Tongue (tissue), 3 donors: ENCODE measurements at places on chromosomes 6 and 20. TPM values are rescaled to one million over a fixed set of nuclear protein-coding genes. Genes with fewer than 3 reads are reported as not detected.

GRCh38 chr6:145015739-145016558, 719.4 kb downstream of the EPM2A start:
- no peak for DNase-seq

DNA sequence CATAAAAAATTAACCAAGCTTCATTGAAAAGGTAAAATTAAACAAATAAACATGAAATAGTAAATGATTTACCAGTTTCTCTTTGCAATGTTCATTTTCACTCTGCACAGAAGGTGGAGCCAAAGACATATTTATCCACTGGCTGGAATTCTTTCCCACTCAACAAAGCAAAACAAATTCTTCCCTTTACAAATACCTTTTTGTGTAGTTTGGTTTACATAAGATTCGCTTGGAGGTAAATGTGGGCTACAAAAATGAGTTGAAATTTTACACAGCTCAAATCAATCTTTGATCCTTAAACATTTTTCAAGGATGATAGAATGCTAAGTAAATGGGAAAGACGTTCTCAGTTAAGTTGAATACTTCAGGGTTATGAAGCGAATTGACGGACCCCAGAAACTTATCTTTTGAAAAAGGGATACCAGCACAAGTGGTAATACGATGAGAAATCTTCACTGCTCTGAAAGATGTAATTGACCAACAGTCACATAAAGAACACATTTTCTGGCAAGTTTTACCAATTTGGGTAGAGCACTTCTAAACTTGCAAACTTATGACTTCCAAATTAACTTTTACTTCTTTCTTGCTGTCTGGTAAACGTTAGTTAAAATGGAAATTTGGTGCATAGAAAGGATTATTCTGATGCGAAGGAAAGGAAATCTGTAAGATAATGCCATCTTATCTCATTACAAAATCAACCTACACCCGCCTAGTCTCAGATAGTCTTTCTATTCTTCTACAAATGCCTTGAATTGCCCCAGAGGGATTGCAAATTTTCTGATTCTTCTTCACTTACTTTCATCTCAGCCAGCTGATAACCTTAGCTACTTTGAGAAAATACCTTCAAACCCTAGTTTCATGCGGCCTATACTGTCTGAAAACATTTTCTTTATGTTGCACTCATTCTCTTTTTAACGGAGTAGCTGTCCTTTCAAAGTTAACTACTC, 4.7 kb upstream of the GJA1 start:
- peak; percentile 82 for DNase-seq

GRCh38 chr6:22027040-22027725, 269.7 kb downstream of the PRL start:
- no peak for DNase-seq

DNA sequence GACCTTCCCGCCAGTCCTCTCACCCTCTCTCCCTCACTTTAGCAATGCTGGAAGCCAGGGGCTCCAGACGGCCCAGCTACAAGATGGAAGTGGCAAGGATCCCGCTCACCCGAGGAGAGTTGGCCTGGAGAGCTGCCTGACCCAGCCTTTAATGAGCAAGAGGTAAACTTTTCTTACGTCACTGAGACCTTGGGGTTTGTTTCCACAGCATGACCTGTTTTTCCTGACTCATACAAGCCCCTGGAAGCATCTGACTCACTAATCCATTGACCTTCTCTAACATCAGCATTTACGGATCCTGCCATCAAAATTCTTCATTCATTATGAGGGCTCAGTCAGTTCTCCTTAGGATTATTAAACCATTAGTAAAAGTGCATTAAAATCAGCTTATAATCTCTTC, 120.4 kb downstream of the MYLK4 start:
- no peak for DNase-seq

GRCh38 chr6:116165596-116165995, 39.7 kb upstream of the COL10A1 start:
- DNase-seq, result no peak

Gene NXT1
- total RNA-seq, result 21.1 TPM

DNA sequence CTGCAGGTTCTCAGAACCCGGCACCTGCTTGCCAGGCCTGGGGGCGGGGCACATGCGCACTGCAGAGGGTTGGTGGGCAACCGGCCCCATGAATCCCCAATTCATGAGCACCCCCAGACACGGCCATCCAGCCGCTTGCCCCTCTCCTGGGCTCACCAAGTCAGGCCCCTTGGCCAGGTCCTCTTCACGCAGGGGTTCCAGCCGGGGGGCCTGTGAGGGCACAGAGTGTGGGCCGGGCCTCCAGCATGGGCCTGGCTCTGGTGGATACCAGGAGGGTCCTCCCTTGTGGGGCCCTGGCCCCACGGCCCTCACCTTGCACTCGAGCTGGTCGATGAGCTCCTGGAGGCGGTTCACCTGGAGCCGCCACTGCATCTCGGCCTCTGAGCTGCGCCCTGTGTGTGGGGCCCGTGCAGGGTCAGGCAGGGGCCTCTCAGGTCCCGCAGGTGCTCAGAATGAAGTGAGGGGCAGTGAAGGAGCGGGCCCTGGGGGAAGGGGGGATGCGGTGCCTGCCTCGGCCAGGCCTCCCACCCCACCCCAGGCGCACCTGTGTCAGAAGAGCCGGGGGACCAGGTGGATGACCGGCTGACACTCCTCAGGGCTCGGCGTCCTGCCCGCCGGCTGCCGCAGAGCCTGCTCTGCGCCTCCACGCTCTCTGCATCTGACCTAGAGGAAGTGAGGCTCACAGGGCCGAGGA, 2.6 kb upstream of the C20orf144 start:
- no peak for DNase-seq

DNA sequence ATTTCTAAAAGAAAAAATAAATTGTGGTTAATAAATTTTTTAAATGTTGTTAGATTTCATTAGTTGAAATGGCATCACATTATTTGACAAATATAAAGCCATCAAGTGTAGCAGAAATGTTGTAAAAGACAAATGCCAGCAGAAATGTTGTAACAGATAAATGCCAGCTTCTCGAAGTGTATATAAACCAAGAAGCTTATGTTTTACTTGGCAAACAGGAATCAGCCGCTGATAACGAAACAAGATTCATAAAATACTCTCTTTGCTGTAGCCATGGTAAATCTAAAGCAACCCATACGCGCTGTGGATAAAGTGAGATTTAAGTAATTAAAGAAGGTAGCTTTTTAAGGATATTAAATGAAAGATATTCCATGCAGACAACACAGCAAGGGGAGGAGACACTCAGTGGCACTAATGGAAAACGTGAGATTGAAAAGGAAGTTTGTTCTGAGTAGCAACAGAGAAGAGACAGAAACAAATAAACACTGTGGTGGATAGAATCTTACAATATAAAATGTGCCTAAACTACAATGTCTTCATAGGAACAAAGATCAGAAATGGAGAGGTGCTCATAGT, 29.6 kb downstream of the BTBD9 start:
- DNase-seq, result peak; percentile 1

DNA sequence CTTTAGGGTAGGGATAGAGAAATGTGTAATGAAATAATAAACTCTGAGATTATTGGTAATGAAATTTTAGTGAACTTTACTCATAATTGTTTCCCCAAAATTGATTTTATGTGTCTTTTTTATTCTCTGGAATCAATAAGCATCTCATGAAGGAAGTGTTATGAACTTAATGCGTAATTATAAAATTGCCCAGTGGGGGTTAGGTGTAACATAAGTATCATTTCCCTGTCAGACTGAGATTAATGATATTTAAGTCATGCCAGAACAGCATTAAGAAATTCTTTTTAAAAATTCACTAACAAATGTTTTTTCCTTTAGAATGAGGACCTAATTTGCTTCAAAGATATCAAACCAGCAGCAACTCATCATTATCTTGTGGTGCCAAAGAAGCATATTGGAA, 10.0 kb downstream of the HINT3 start:
- no peak for DNase-seq

DNA sequence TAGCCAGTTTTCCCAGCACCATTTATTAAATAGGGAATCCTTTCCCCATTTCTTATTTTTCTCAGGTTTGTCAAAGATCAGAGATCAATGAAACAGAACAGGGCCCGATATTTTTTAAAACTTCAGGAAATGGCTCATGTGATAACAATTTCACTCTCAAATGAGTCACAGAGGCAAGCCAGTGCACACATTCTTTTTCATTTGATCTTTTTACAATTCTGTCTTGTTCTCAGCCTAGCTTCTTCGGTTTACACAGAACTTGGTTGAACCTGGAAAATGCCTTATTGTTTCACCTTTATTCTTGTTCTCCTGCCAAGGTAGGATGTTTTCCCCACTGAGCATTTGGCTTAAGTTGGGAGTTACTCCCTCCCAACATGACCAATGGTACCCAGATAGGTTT, 258.9 kb downstream of the COL12A1 start:
- no peak for DNase-seq

Gene NKAPL
- 0.62 TPM for total RNA-seq

DNA sequence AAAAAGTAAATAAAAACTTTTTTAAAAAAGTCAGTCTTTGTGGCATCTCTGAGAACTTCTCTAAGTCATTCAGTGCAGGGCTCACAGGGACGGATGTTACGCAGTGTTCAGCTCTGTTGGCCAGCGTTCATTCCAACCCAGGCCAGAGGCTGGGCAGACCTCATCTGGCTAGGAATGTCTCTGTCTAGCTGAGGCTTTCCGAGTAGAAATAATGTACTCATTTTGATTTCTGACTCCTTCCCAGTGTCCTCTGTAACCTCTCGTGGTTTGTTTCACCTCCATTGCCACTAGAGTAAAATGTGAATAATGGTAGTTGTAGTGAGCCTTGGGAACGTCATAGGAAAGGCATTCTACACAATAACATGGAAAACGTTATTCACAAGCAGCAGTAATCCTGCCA, 135.1 kb downstream of the TMEM242 start:
- DNase-seq, result no peak

DNA sequence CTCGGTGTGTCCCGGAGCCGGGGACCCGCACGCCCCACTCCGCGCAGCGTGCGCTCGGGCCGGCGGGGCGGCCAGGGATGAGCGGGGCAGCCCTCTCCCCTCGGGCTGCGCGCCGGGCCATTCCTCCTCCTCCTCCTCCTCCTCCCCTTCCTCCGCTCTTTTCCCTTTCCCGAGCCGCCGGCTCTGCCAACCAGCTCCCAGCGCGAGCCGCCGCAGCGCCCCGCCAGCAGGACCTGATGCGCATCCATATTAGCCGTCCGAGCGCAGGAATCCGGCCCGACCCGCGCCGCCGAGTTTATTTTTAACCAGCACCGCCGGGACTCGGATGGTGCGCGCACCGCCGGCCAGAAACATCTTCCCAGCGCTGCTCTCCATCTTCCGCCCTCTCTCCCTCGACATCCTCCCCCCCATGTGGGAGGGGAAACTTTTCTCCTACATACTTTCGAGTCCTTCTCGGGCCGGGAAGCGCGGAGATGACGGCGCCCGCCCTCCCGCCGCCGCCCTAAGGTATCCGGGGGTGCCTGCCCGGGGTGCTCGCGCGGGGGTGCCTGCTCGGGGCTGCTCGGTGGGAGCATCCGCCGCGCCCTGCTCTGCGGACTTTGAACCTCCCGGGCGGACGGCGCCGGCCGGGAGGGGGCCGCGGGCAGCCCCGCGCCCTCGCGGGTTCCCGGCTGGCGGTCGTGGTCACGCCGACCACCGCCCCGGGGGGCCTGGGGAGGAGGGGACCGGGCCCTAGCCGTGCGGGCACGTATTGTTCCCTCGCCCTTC, 619 bp downstream of the RREB1 start:
- DNase-seq, result peak; percentile 73

DNA sequence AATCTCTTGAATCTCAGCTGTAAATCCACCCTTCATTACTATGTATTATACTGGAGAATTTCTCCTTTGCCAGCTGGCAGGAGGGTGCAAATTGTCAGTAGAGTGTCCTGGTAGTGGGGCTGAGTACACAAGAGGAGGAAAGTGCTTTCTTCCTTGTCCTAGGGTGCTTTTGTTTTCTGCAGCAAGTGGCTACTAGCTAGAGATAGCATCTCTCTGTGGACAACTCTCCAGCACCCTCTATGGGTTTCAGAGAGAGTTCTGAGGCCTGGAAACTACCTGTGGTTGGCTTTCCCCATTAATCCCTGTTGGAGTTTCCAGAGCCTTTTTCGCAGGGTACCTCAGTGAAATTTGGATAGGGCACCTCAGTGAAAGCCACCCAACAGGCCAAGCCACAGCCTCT, 422.5 kb upstream of the RGS17 start:
- no peak for DNase-seq

GRCh38 chr6:149026530-149026942, 279.7 kb downstream of the UST start:
- DNase-seq, result peak; percentile 52

GRCh38 chr6:139146317-139146726, 11.4 kb downstream of the HECA start:
- DNase-seq, result no peak

GRCh38 chr6:44942798-44943197, 385.3 kb upstream of the RUNX2 start:
- no peak for DNase-seq

Gene SAMD3
- total RNA-seq, result 4.8 TPM

DNA sequence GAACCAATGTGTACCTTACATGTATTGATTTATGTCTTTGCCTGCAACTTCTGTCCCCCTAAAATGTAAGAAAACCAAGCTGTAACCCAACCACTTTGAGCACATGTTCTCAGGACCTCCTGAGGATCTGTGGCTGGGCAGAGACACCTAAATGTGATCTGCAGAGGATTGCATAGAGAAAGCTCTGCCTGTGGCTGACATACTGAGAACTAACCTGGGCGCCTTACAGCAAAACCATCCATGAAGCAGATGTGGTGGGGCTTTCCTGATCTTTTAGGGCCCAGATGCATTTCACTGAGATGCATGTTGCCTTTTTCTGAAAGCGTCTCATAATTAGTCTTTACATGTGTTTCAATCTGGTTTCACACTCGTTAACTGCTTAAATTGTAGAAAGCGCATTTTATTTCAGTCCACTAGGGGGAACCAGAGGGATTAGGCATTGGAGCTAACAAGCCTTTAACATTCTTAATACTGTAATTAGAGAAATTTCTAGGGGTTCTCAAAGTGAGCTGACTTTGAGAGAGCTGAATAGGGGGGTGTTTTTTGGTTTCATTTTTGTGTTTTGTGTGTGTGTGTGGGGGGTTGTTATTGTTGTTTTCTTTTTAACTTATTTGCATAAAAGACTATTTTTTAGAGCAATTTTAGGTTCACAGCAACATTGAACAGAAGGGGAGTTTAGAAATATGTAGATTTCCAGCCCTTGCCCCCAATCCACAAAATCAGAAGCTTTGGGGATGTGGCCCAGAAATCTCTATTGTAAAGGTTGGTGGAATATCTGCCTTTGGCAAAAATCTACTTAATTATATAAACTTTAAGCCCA, 50.9 kb upstream of the FAM184A start:
- DNase-seq, result peak; percentile 90

Gene ISM1
- total RNA-seq, result 7.6 TPM

Gene BEND3
- total RNA-seq, result 3.8 TPM

DNA sequence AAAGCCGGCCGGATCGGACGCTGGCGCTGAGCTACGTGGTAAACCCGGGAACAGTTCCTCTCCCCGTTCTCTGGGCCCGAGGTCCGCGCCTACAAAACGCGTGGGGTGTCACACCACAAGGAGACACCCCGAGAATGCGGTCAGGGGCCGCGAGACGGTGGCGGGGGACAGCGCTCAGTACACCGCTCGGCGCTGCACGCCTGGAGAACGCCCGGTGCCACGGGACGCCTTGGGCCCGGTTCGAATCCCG, 670 bp downstream of the NCOA5 start:
- DNase-seq, result no peak

Gene TP53TG5
- not detected for total RNA-seq
